ENCODE measurements at places on chromosomes 2 and 18.

DNA sequence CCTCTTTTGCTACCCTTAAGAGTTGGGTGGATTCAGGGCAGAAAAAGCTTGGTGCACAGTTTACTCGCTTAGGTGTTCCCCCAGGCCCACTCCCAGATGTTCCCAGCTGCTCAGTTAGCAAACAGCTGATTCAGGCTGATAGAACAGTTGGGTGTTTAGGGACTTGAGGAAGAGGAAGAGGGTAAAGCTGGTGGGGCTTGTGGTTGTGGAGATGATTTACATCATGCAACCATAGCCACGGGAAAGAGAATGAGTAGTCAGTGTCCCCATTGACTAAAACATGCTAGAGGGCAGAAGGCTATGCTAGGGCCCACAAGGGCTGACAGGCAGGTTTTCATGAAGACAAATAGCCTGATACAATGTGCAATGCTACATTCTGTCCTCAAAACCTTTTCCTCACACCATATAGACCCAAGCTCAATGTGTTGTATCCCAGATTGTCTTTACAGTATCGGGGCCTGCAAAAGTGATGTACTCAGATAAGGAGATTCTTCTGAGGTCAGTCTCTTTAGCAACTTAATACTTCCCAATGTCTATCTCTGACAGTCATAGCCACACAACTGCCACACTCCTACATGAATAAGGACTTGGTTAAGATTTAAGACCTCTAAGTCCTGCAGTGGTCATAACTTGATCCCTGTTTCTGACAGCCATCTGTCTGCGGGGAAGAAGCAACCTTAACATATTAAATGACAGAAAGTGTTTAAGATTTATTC is 15.6 kb downstream of the COLEC12 start:
- DNase-seq, result no peak

DNA sequence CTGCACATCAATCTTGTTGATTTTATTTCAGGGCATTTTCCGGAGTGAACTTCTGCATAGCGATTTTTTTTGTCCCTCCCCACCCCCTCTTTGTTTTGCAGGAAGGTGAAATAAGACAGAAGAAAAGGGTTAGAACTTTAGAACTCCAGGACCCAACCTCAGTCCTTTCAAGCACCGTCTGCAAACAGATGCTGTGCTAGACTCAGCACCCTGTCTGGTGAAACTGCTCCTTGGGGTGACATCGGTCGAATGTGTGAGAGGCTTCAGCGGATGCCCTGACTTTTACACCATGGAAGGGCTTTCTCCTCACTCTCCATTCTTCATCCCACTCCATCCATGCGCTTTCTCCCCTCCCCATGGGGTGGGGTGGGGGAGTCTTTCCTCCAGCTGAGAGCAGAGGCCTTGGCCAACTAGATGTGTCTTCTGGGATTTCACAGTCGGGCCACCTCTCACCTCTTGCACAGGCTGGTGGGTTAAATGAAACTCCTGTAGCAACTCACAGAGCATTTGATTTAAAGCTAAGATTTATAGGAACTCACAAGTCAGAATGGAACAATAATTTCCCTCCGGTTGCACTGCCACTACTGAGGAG is 43.3 kb upstream of the EDAR start:
- DNase-seq, result no peak

DNA sequence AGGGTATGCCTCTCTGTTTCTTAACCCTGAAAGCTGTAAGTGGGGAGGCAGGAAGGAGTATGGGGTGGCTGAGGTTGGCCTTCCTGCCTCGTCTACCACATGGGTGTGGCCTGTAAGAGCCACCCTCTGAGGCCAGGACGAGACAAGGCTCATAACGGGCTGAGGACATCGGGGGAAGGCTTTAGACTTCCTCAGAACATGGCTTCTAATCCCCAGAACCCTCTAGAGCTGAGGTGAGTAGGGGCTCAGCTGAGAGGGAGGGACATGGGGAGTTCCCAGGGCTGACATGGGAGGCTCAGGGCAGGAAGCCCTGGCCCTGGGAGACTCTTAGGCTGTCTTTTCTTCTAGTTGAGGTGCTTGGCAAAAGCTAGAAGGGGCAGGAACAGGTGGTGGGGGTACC is 36.7 kb downstream of the EMX1 start:
- DNase-seq, result no peak

- DNase-seq, result no peak
Observed at GRCh38 chr18:79812052-79812451, 14.3 kb downstream of the KCNG2 start.

DNA sequence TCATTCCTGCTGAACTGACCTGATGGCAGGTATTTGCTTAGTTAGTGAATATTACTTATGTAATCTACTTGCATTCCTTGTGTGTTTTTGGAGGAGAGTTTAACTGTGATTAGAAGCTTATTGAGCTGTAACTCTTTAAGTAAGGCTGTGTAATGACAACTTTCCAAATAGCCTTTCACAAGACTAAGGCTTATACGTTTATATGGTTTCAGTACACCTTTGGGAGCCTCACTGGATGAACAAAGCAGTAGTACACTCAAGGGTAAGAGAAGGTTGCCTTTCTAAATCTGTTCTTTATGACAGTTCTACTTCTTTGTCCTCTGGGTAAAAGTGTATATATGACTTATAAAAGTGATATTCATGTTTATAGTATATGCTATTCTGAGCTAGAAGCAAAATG is 4.3 kb downstream of the ITPRID2 start:
- DNase-seq, result no peak

DNA sequence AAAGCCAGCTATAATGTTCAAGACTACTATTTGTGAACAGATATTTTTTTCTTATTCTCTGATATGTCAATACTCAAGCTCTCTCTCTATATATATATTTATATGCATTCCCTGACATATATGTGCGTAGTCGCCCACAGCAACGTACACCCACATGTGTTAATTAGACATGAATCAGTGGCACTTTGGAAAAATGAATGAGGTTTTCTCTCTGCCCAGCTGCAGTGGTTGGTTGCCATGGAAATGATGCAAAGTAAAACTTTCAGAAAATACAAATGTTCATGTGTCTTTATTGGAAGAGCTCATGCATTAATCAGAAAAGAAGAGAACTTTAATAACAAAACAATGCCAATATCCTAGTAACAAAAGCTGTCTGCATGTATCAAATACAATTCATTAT is 34.7 kb downstream of the UNC80 start:
- DNase-seq, result no peak

GRCh38 chr2:16207611-16208010 is 267.3 kb downstream of the MYCN start:
- DNase-seq, result no peak

GRCh38 chr2:113173542-113174375 is at the start of gene PSD4:
PSD4 (plus strand) TSS chr2:113173971; CDS start chr2:113182457, 8,486 bp downstream.
- no peak for DNase-seq

- no peak for DNase-seq
Observed at GRCh38 chr2:108403494-108403893, 25.7 kb downstream of the SULT1C4 start.

DNA sequence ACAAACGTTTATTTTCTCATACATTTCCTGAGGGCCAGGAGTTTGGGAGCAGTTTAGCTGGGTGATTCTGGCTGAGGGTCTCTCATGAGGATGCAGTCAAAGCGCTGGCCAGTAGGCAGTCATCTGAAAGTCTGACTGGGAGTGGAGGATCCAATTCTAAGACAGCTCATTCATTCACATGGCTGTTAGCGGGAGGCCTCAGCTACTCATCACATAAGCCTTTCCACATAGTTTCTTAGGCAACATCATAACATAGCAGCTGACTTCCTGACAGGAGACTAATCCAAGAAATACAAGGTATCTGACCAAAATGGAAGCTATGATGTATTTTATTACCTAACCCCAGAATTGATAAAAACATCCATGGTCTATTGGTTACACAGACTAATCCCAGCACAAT is 2.9 kb upstream of the MRPL44 start:
- no peak for DNase-seq

DNA sequence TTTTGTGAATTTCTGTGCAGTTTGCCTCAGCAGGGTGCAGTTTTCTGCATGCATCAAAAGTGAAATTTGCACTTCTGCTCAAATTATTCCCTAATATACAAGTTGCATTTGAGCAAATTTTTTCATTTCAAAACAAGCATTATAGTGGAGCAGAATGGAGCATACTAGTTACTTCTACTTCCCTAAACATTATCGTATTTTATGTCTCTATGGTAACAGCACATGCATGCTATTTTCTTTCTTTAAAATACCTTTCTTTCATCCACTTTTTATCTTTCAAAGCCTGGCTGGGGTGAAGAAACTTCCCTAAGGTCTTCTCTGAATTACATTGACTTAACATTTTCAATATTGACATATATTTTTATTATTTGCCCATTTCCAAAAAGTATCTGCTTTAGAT is 11.2 kb downstream of the RHBDD1 start:
- no peak for DNase-seq

- no peak for DNase-seq
Observed at GRCh38 chr2:175552902-175553301, 371.4 kb upstream of the ATP5MC3 start.

GRCh38 chr2:195269220-195269619 is 387.8 kb upstream of the SLC39A10 start:
- no peak for DNase-seq

GRCh38 chr2:206701952-206702605 is 16.1 kb downstream of the DYTN start:
- DNase-seq, result no peak

GRCh38 chr2:142668420-142668819 is 209.0 kb upstream of the KYNU start:
- DNase-seq, result no peak

DNA sequence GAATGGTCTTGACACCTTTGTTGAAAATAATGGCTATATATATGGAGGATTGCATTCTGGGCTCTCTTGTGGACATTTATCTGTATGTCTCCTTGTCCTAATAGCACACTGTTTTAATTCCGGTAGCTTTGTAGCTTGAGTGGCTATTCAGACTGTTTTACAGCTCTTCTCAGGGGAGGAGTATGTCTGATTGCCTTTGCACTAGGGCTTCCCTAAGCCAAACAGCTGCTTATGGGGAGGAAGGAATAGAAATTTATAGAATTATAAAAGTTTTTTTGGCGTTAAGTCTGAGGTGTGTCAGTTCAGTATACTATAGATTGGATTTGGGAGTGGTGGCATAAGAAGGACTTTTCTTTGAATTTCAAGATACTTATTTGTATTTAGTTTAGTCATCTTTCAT is 12.6 kb downstream of the SEH1L start:
- DNase-seq, result no peak

GRCh38 chr2:179613701-179614100 is 247.7 kb downstream of the ZNF385B start:
- no peak for DNase-seq

DNA sequence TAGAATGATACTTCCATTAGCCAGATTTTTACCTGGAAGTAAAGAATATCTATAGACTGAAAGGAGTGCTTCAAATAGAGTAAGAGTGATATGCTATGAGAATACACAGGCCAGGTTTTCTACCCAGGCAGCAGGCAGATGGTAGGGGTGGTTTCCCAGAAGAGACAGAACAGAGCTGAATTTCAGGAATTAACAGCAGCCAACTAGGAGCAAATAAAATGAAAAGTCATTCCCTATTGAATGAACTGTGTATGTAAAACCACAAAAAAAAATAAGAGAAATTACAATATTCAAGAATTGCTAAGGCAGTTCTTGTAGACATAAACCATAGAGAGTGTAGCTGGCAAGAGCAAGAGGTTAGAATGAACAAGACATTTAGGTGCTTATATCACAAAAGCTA is 336.8 kb downstream of the KCNJ3 start:
- no peak for DNase-seq

DNA sequence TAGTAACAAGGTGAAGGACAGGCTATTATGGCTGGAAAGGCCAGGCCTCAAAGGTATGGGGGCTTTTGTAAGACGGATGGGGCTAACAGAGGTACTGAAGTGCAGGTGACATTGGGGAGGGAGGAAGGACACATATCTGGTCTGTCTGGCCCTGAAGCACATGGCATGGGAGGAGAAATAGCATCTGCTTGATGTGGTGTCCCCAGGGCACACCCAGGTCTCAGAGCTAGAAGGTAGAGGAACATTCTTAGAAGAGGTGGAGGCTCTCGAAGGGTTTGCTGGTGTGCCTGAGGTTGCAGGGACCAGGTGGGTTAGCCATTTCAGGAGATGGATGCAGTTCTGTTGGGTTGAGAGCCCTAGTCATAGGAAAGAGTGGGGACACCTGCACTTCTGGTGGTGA is 9.5 kb downstream of the RALB start:
- no peak for DNase-seq

DNA sequence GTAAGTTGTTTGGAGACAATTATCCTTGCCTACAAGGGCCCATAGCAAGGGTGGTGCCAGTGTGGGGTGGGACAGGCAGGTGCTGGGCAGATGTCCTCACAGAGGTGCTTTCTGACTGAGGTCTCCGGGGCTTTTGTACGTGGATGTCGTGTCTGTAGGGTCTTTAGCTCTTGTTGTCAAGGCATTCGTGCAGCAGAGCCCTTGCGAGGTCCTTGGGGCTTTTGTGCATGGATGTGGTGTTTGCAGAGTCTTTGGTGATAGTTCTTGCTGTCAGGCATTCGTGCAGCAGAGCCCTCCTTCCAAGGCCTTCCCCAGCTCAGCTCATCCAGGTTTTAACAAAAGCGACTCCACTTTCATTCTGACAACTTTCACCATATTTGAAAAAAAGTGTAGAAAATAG is 116.0 kb upstream of the TMEM18 start:
- no peak for DNase-seq

DNA sequence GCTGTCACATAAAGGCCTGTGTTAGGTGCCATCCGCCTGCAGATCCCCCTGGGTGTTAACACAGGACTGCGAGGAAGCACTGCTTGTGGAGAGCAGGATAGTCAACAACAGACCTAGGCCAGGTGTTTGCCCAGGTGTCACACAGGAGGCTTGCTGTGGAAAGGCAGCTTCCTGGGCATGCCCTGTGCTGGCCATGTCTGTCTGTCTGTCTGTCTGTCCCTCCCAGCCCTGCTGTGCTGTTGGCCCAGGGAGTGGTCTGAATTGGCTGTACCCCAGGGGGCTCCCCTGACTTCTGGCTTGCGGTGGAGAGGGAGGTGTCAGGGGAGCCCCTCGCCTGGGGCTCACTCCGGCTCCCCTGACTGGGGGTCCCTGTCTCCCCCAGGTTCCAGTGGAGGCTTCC is 53.2 kb downstream of the SH3BP4 start:
- no peak for DNase-seq

DNA sequence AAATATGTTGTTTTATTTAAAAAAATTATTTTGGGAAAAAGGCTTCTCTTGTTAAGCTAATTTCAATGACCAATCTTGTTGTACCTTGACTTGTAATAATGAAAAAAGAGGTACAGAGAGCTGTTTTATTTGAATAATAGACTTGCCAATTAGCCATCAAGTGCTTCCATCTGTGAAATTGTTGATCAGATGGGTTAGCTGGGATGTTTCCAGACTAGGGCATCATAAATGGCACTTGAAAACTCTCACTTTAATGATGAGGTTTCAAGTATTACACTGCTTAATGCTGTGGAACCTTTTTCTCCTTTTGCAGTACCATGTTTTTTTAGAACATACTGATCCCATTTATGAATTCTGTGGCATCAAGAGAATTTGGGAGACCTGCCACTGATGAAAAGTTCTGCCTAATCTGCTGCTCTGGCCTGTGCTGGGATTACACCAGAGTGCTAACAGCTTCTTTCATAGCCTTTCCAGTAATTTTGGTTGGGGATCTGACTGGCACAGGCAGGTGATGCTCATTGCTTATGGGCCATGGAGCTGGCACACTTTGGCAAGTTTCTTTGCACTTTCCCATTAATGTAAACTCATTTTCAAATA is 24.2 kb downstream of the PSMD14 start:
- DNase-seq, result no peak

Measured in amniotic stem cell (primary cell).